Small intestine (tissue), 16 donors: ENCODE measurements at places on chromosomes 13 and 19.

- DNase-seq: no peak
Observed at GRCh38 chr13:98918771-98919170, 59.1 kb downstream of the DOCK9 start.

DNA sequence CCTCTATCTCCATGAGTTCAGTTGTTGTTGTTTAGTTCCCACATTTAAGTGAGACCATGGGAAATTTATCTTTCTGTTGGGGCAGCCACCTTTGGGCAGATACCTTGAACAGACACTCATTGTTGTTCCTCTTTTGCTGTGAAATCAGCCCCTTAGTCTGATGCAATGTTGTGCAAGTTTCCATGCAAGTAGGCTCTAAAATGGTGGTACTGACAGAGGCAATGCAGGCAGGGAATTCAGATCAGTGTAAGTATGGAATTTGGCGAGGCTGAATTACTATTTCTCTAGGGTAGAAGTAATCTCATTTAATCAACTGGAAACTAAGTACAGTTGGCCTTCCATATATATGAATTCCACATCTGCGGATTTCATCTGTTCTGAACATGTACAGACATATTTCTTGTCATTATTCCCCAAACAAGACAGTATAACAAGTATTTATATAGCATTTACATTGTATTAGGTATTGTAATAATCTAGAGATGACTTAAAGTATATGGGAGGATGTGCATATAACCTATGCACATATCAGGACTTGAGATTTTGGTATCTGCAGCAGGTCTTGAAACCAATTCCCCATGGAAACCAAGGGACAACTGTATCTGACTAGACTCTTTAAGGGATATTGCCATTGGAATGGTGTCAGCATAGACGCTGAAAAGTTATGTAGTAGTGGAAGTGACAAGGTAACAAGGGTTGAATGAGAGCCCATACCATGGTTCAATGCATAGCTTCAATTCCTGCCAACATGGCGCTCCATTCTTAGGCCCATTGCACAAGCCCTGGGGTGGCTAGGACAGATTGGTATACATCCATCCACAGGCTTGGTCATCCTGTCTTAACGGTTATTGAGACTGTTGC lies 281.5 kb upstream of the HTR2A start:
- DNase-seq: no peak

DNA sequence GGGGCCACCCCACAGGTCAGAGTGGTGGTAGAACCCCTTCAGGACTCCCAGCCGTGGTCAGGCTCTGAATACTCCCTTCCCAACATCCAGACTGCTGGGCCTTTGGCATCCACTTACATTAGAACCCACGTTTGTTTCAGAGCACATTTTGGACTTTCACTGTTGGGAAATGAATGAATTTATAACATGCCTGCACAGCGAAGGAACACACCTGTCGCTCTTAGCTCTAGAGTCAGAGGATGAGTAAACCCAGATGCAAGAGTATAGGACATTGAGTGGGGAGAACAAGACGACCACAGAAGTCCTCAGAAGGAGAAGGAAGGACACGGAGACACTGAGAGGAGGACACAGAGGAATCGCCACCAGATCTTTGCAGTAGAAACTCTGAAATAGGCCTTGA lies 30.9 kb downstream of the SHISA2 start:
- no peak for DNase-seq

DNA sequence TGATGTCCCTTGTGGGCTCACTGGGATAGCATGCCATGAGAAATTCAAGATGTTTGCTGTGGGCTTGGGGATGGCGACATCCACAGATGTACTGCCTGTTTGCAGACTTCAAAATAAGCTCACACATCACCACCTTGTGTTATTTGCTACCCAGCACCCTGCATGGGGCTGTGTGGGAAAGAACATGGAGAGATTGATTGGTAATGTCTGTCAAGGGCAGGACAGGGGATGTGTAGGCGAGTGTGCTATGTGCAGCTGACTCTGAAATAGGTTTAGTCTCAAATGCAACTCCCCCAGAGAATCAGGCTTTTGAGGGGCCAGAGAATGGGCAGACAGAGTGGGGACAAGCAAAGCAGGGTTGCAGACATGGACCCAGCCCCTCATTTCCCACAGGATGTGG lies 24.7 kb downstream of the PNPLA6 start:
- no peak for DNase-seq

GRCh38 chr19:50322234-50322633 lies 6.9 kb downstream of the KCNC3 start:
- DNase-seq: no peak

- DNase-seq: no peak
Observed at GRCh38 chr13:67306742-67307141, 76.6 kb upstream of the PCDH9 start.

DNA sequence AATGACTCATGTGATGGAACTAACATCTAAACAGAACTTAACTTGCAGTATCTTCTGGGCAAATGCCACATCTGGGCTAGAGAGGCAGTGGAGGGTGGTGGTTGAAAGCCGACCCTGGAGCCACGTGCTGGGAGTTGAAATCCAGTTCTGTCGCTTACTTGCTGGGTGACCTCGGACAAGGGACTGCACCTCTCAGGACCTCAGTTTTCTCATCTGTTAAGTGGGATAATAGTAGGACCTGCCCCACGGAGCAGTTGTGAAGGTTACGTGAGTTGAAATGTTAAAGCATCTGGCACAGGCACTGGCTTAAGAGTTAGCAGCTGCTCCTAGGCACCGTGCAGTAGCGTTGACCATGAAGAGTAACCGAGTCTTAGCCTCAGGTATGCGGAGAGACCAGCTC lies 76.1 kb downstream of the SIPA1L3 start:
- no peak for DNase-seq

DNA sequence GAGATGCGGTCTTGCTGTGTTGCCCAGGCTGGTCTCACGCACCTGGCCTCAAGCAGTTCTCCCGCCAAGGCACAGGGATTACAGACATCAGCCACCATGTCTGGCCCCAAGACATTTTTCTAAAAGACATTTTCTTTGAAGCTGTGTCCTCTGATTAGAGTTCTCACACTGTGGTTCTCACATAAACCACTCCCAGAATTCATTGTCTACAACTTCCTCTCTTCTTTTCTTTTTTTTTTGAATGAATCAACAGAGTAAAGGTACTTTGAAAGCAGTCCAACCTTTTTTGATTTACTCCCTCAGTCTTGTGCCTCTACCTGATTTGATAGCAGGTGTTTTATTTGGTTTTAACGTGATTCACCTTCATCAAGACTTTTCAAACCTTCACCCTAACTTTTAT lies 14.3 kb upstream of the SHD start:
- DNase-seq: no peak

DNA sequence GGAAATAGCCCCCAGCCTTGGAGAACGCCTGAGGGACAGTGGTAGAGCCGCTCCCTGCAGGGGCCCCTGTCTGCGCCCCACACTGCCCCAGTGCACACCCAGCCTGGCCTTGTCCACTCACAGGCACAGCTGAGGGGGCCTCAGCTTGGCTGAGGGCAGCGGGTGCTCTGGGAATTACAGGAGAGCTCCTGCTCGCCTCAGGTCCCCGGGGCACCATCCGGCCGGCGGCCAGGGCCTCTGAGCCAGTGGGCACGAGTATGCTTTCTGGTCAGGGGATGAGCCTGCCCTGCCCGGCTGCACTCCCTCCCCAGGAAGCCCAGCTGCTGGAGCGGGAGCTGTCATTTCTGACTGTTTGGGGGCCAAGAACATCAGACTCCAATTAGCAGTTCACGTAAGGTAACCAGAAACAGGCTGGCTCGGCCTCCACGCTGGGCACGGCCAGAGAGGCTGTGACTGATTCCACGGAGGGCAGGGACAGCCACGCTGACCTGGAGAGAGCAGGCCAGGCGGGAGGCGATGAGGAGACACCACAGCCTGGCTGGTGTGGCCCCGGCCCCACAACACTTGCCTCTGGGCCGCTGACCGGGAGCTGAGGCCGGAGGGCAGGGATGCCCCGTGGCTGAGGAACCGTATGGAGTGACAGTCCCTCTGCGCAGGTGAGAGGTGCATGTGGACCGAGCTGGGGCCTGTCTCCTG lies 15.4 kb downstream of the CEBPG start:
- DNase-seq: no peak

DNA sequence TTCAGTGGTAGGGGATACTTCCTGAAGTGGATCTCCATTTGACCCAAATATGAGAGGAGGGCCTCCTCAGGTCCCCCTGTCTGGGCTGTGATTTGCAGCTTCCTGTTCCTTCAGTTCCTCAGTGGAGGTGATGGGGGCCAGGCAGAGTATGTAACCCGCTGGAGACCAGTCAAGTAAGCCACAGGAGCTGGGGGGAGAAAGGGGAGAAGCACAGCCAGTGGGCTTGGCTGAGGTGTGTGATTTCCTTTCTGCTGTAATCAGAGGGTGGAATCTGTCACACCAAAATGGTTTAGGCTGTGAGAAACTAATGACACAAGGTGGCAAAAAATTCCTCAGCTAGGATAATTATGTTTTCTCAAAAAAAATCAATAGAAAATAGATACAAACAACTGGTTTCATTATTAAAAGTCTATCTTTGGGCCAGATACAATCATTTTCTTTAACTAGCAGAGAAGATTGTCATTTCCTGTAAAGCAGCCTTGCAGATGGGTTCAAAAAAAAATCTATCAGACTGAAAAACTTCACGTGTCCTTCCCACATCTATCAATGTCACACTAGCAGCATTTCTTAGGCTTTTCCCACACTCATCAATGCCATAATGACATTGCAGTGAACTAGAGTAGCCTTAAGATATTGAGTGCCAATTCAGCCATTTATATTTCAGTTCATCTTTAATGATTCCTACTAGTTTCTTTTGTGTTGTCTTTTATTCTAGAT lies 1660.3 kb downstream of the EFNB2 start:
- DNase-seq: no peak

- DNase-seq: no peak
Observed at GRCh38 chr19:51166846-51167490, 24.9 kb downstream of the SIGLEC7 start.

GRCh38 chr13:59834801-59835200 lies 328.9 kb downstream of the DIAPH3 start:
- DNase-seq: no peak

- DNase-seq: no peak
Observed at GRCh38 chr13:102170305-102170704, 231.5 kb downstream of the FGF14 start.

DNA sequence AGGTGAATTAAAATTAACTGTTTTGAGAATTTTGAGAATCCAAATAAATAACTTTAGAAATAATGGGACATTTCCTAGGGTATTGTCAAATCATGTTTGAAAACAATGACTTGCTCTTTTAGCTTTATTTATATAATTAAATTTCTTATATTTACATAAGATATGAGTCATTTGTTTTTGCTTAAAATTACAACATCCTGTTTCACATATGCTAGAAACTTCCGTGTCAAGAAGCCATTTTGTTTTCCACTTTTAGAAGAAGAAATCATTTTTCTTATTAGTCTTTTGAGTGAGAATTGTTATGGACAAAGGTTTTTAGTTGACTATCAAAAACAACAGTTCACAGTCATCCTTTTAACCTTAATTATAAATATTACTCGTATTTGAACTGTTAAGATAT lies 48.2 kb downstream of the DPY19L3 start:
- no peak for DNase-seq

DNA sequence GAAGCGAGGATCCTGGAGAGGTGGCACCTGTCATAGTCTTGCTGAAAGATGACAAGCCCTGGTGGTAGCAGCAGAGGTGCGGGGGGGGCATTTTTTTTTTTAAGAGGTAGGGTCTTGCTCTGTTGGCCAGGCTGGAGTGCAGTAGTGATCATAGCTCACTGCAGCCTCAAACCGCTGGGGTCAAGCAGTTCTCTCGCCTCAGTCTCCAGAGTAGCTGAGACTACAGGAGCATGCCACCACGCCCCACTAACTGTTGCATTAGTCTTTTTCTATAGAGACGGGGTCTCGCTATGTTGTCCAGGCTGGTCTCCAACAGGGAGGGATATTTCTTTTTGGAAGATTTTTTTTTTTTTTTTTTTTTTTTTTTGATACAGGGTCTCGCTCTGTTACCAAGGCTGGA lies 3.3 kb downstream of the BAX start:
- no peak for DNase-seq

DNA sequence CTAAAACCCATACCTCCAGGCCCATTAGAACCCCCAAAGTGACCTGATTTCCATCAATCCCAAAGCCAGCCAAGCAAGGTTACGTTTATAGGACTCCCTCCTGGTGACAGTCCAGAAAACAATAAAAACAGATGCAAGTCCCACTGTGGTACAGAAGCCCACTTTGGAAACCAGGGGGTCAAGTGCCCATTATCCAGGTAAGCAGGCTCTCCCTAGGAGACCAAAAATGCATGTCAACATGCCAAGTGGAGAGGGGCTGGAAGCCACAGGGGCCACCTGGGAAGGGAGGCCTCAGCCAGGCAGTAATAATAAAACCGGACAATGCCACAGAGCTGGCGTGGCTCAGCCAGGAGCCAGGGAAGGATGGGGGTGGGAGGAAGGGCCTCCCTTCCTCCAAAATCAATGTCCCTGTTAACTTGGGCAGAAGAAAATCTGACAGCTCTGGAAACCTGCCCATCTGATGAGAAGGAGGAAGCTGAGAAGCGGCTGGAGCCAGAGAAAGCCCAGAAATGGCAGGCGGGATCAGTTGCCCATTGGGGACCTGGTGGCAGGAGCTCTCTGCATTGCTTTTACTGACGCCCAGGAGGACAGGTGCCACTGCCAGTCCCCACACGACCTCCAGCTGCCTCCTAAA lies 160.4 kb downstream of the ZIC5 start:
- no peak for DNase-seq

DNA sequence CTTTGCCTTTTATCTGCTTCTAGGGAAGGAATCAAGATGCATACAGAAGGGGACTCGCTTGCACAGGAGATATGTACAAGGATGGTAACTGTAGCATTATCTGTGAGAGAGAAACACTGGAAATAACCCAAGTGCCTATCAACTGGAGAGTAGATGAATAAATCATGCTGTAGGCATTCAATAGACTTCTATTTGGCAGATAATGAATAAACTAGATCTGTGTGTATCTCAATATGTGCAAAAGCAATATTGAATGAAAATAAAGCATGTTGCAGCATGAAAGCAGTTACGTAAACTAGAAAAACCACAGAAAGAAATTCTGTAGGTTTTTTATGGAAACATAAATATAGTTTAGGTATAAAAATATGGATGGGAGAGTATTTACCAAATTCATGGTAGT lies 38.6 kb upstream of the RGCC start:
- no peak for DNase-seq

DNA sequence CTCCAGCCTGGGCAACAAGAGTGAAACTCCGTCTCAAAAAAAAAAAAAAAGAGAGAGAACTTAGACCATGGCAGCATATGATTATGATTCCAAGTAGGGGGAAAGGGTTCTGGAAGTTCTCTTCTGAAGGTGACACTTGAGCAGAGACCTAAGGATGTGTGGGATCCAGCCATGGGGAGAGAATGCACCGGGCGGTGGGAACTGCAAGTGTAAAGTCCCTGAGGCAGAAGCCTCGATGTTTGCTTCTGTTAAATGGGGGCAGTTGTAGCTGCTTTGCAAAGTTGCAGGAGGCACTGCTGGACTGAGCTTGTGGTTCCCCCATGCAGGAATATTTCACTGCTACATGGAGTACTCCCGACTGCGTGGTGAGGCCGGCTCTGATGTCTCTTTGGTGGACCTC lies 9.1 kb downstream of the SLC44A2 start:
- no peak for DNase-seq
